Hypothalamus (tissue), 51 donors: ENCODE measurements at places on chromosomes 13 and 19.

GRCh38 chr13:45036206-45036605 is 46.9 kb downstream of the GPALPP1 start:
- no peak for DNase-seq

- no peak for DNase-seq
These were observed 1034.8 kb downstream of the PCDH17 start for GRCh38 chr13:58666331-58666730.

DNA sequence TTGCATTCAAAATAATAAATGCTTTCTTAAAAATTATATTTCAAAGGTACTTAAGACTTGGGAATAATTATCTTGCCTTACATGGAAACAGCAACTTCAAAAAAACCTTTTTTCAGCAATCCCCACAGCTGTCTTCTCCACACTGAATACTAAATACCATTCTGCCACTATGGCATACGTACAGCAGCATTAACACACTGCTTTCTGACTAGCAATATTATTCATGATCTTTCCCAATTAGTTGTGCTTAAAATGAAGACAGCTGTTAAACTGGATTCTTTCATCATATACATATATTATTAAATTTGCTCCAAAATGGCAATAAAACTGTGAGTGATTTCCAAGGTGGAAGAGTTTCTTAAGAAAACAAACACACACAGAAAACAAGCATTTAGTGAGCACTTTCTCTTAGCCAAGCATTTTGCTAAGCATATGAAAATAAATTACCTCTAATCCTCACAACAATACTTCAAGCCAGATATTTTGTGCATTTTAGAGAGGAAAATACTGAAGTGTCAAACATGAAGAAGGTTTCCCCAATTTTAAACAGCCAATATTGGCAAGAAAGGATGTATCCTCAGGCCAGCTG is 609.5 kb downstream of the SLITRK1 start:
- DNase-seq = no peak

DNA sequence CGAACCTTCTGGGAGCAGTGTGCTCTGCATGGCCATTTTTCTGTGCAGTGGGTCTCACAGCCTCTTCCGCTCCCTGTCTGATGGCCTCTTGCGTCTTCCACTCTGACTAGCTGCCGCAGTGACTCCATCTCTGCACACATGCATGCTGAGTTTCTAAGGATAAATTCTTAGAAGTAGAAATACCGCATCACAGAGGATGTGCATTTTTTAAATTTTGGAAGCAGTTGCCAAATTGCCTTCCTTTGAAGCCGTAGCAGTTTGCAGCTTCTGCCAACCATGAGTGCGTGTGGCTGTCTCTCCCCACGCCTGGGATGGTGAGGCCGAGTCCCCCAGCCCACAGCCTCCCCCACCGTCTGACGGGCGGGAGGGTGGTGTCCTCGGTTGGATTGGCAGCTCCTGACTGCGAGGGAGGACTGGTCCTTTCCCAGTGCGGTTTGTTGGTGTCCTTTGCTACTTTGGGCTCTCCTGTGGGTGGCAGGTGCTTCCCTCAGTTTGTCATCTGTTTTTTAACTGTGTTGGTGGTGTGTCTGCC is 9.8 kb downstream of the FZR1 start:
- DNase-seq = no peak

- DNase-seq = no peak
These were observed 30.7 kb downstream of the PBX4 start for GRCh38 chr19:19587771-19588170.
